H1 (cell line): ENCODE measurements at places on chromosomes 3 and 15.
A peak's percentile ranks its signal among the peaks of the same experiment; 100 is the strongest.

- DNase-seq, result no peak
These were observed 95.7 kb upstream of the C3orf80 start for GRCh38 chr3:160129459-160130061.

DNA sequence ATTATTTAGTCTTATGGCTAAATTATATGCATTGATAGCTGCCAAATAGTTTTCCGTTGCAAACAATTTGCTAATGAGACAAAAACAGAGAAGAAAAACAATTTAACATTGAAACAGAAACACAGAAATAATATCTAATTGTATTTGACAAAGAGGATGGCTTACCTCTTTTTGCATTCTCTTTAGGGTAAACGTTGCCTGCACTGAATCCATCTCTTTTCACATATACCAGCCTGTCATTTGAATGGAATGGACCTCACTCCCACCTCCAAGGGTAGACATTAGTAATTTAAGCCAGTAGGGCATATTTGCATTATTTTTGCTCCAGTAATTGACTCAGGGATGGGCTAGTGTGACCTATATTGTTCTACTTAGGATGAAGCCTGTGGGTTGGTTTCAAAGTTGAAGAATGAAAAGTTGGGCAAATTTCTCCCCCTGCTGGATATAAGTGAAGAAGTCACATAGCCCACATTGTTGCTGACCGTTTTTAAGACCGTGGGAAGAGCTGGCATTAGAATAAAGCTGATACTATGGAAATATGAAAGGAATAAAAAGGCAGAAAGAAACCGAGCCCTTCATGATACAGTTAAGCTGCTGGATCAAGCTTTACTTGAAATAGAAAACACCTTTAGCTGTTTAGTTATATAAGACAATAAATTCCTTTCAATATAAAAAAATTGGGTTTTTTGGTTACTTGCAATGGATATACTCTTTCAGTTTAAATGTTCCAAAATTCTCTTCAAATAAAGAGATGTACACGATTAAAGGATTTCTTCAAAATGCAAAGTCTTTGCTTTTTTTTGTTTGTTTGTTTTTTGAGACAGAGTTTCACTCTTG, 26.9 kb downstream of the PIERCE2 start:
- DNase-seq, result peak; percentile 35

DNA sequence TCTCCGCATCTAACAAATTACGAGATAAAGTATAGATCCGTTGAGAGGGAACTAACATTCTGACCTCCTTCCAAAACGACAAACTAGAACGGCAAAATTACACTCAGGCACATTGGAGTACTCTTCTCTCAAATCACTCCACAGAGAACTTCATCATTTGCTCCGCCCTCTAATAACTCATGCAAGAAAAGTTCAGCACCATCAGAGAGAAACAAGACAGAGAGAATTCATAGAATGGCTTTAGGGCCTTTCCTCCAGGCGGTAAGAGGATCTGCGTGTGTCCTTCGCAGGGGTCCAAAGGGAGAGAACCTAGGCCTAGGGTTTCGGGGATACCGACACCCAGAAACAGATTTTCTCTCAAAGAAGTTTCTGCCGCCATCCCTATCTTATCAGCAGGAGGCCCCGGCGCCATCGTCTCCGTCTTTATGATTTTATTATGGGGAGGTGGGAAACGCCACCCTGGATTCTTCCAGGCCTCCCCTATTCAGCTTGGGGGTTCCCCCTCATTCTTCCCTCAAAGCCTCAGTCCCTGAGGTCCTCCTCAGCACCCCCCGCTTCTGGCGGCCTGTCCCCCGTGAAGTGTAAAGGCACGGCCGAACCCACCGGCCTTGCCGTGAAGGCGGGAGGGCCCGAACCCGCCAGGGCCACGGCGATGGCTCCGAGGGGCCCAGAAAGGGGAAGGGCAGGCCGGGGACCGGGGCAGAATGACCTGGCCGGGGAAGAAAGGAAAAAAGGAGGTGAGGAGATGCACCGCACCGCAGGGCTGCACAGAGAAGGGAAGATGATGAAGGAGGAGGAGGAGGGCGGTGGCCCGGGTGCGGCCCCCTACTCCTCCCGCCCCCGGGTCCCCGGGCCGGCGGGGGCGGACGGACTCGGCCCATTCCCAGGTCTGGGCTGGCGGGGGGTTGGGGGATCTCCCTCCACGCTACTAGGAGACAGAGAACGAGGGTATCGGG, 768 bp downstream of the UBXN7 start:
- no peak for DNase-seq

DNA sequence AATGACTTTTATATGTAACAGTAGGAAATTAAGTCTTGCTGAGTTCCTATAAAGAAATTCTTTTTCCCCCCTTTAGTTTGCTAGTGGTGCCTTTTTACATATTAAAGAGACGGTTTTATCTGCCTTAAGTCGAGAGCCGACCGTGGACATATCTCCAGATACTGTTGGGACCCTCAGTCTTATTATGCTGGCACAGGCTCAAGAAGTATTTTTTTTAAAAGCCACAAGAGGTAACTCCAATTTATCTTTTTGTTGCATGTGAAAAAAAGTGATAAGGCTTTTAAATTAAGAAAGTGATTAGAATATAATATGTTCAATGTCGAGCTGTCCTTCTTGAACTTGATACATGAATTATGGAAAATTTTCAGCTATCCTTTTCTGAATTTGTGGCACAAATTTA, 26.7 kb downstream of the PDCD6IP start:
- no peak for DNase-seq

- no peak for DNase-seq
These were observed 94.1 kb downstream of the FAM43A start for GRCh38 chr3:194779729-194780224.

DNA sequence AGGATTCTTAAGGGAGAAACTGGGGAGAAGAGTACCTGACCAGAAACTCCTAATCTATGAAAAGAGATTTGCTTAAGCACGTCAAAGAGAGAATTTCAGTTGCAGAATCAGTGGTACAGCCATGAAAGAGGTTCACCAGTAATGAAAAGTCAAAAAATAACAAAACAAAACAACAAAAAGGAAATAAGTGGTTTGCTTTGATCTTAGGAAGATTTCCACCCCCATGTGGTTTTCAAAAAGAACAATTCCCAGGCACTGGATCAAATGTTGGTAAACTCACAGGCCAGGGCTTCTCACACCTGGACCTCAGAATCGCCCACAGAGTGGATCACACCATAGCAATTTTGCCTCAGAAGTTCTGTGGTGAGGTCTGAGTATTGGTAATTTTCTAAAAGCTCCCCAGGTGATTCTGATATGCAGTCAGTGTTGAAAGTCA, 67.5 kb downstream of the TMEM39A start:
- no peak for DNase-seq
